Endodermal cell (in vitro differentiated cells): ENCODE measurements at places on chromosomes 1 and 21.

DNA sequence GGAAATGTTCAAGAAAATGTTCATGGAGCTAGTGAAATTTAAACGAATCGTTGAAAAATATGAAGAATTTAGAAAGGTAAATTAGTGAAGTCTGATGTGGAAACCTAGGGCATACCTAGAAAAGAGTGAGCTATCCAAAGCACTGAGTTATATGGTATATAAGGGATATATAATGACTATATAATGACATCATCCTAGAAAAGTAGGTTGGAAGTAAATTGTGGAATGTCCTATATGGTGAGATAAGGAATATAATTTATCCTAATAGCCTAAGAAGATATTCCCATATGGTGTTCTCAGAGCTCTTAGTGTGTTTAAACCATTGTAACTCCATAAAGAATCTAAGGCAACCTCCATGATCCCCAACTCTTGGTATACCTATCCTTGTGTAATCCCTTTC is 876.4 kb upstream of the ADGRL2 start:
- H3K27me3 ChIP-seq = no peaks in the 10 kb centered on the region
- H3K27ac ChIP-seq = no peak overlapping the region
- no peak overlapping the region for H3K4me3 ChIP-seq
- no peaks in the 10 kb centered on the region for H3K36me3 ChIP-seq
- no peak for DNase-seq
- no peaks in the 10 kb centered on the region for H3K4me1 ChIP-seq

- H3K36me3 ChIP-seq = no peaks in the 10 kb centered on the region
- no peaks in the 10 kb centered on the region for H3K4me1 ChIP-seq
- no peaks in the 10 kb centered on the region for H3K27me3 ChIP-seq
- no peak overlapping the region for H3K27ac ChIP-seq
- peak overlapping the region; percentile 26 for H3K4me3 ChIP-seq
Measured at GRCh38 chr1:221992427-221992826, 250.5 kb upstream of the DUSP10 start.

DNA sequence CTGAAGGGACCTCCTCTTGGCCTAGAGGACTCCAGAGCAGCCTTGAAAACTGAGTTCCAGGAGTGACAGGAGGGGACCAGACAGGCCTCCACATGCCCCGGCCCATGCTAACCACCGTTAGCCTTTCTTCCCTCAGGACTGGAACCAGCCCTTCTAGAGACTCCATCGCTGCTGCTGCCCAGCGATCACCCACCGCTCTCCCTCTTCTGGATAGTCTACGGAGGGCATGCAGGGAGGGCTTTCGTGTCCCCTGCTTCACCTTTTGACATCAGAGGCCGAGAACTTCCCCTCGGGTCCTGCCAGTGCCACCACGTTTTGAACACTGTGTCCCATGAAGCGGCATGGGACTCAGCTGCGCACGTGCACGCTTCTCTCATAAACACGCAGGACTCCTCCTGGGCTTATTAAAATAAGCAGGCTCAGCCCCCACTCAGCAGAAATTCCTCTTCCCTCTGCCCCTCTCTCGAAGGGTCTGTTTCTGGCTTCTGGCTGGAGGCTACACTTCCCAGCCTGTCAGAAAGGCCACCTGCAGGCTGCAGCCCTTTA is 26.6 kb downstream of the NPHP4 start:
- H3K4me1 ChIP-seq = no peaks in the 10 kb centered on the region
- H3K27me3 ChIP-seq = no peaks in the 10 kb centered on the region
- H3K4me3 ChIP-seq = no peak overlapping the region
- peaks cover 5% of the 10 kb centered on the region for H3K36me3 ChIP-seq

- H3K4me3 ChIP-seq = no peak overlapping the region
- peaks cover 13% of the 10 kb centered on the region for H3K4me1 ChIP-seq
- no peak overlapping the region for H3K27ac ChIP-seq
Measured at GRCh38 chr1:153647346-153647714, 11.2 kb upstream of the SNAPIN start.

GRCh38 chr1:17680308-17680707 is 74.8 kb upstream of the ACTL8 start:
- DNase-seq = no peak
- no peak overlapping the region for H3K4me3 ChIP-seq
- H3K4me1 ChIP-seq = no peaks in the 10 kb centered on the region
- no peaks in the 10 kb centered on the region for H3K36me3 ChIP-seq

DNA sequence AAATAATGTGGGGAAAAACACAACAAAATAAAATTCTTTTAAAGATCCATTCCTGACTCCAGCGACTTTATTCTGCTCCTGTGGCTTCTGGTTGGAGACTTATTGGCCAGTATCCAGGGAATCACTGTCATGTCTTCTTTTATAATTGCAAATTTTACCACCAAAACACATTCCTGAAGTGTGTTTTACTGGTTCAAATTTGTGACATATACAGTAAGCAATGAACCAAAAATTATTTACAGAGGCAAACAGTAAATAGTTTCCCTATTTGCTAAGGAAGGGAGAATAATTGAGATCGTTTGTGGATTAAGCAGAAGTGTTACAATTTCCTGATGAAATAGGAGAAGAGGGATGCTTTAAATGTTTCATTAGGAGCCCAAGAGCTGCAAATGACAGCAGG is 118.7 kb downstream of the ZNF281 start:
- no peak overlapping the region for H3K27ac ChIP-seq
- H3K27me3 ChIP-seq = no peaks in the 10 kb centered on the region
- H3K4me1 ChIP-seq = peaks cover 4% of the 10 kb centered on the region

DNA sequence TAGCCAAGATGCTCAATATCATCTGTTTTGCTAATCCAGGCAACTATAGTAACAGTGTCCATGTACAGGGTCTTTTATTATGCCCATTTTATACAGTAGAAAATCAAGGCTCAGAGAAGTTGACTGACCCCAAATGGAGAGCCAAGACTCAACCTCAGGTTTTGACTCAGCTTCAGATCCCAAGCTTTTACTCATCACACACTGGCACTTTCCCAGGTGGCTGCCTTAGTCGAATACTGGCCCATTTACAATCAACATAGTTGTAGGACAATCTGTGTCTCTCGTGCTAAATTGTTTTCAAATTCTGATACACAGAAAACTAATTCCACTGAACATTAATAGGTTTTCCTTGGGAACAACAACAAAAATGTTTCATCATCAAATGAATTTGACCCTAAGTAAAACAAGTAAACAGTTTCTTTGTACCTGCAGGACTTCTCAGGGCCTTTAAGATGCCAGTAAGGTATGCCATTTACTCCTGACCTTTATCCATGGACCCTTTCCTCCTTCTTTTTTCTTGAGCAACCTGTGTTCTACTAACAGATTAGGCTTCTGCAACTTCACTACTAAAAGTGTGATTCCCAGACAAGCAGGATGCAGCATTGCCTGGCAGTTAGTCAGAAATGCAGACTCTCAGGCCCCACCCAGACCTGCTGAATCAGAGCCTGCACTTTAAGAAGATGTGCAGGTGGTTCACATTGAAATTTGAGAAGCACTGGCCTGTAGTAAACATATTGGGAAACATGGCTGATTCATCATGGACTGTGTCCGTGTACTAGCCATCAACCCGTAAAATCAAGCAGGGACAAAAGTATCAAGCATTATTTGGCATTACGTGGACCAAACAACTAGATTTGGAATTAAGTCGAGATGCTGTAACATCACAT is 128.8 kb downstream of the RRAGC start:
- no peaks in the 10 kb centered on the region for H3K36me3 ChIP-seq
- DNase-seq = peak; percentile 20
- no peaks in the 10 kb centered on the region for H3K4me1 ChIP-seq
- peaks cover 20% of the 10 kb centered on the region for H3K27me3 ChIP-seq

- no peak overlapping the region for H3K4me3 ChIP-seq
- H3K27ac ChIP-seq = no peak overlapping the region
- peaks cover 95% of the 10 kb centered on the region for H3K27me3 ChIP-seq
- H3K4me1 ChIP-seq = no peaks in the 10 kb centered on the region
Measured at GRCh38 chr1:114090738-114091505, 62.7 kb downstream of the SYT6 start.

GRCh38 chr1:119007339-119007669 is 19.2 kb upstream of the TBX15 start:
- no peaks in the 10 kb centered on the region for H3K4me1 ChIP-seq
- H3K27me3 ChIP-seq = peaks cover 81% of the 10 kb centered on the region
- H3K4me3 ChIP-seq = no peak overlapping the region
- H3K36me3 ChIP-seq = no peaks in the 10 kb centered on the region
- no peak overlapping the region for H3K27ac ChIP-seq
- DNase-seq = peak; percentile 53
